Activated CD4-positive, alpha-beta T cell treated with anti-CD3 and anti-CD28 coated beads, Interleukin-2, amount 10 ng/mL, durations not matched to agents 24 days and 14 days (primary cell): ENCODE measurements at places on chromosomes 1 and 21. TPM values are rescaled to one million over a fixed set of nuclear protein-coding genes. Genes with fewer than 3 reads are reported as not detected.

GRCh38 chr1:153362187-153362775 lies 4.6 kb downstream of the S100A9 start:
- no peak overlapping the region for H3K27ac ChIP-seq
- DNase-seq: no peak
- H3K27me3 ChIP-seq: peaks cover 11% of the 10 kb centered on the region
- H3K4me1 ChIP-seq: peaks cover 4% of the 10 kb centered on the region

DNA sequence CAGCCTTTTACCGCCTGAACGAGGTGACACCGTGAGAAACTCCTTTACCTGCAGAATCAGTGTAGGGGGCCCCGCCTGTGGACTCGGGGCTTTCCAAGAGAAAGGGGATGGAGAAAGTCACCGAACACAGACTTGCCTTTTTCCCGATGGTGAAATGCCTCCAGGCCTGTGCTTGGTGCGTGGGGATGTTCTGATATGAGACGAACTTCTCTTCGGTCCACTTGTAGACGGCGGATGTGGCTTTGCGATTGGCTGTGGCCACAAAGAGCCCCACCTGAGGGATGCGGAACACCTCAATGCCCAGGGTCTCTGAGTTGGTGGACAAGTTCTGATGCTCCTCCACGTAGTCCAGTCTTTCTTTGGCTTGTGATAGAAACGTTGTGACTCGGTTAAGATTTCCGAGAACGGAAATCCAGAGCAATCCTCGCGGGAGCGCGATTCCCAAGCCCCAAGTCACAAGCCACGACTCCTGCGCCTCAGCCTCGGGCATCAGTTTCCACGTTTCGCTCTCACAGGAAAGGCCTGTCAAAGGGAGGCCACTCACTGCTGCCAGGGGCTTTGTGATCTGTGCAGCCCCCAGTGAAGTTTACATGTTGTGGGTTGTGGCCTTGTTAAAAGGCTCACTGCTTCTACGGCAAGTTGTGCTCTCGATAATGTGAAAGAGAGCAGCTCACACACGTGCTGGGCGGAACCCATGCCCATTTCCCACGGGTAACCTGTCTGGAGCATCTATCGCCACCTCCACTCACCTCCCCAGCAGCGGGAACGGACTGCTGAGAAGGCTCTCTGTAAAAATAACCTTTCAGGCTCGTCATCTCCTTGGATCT lies 12.6 kb downstream of the KRTAP10-1 start:
- no peak overlapping the region for H3K4me3 ChIP-seq
- no peaks in the 10 kb centered on the region for H3K4me1 ChIP-seq
- no peaks in the 10 kb centered on the region for H3K27me3 ChIP-seq
- H3K27ac ChIP-seq: no peak overlapping the region
- DNase-seq: no peak

- H3K27ac ChIP-seq: no peak overlapping the region
- DNase-seq: no peak
- H3K36me3 ChIP-seq: no peaks in the 10 kb centered on the region
- peaks cover 92% of the 10 kb centered on the region for H3K27me3 ChIP-seq
- peak overlapping the region; percentile 66 for H3K4me3 ChIP-seq
Measured at GRCh38 chr1:202644219-202645096, 65.8 kb downstream of the SYT2 start.

GRCh38 chr1:9421533-9421873 lies 117.8 kb upstream of the SLC25A33 start:
- peaks cover 55% of the 10 kb centered on the region for H3K4me1 ChIP-seq
- no peak overlapping the region for H3K4me3 ChIP-seq
- peaks cover 2% of the 10 kb centered on the region for H3K36me3 ChIP-seq
- no peak overlapping the region for H3K27ac ChIP-seq
- DNase-seq: no peak
- peaks cover 34% of the 10 kb centered on the region for H3K27me3 ChIP-seq

Gene PLXNA2
- not detected in 2 replicates for total RNA-seq

DNA sequence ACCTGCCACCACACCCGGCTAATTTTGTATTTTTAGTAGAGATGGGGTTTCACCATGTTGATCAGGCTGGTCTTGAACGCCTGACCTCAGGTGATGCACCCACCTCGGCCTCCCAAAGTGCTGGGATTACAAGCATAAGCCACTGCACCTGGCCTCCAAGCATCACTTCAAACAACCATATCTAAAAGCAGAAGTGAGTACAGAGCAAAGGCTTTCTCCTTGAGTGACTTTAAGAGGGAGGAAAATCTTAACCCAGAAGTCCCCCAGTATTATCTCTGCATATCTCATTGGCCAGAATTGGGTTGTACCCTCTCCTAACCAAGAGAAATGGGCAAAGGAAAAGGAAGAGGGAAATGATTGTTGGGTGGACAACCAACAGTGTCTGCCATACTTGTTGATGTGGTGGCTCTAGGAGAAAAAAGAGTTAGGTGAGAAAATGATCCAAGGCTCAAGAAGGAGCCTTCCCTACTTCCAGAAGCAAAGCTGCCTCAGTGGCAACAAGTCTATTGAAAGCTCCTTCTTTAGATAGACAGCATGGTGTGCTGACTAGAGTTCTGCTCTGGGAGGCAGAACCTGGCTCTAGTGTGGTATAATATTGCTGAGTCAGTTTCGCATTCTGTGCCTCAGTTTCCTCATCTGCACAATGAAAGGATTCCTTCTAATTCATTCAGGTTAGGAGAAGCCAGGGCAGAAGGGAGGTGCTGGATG lies 16.8 kb upstream of the FOXE3 start:
- H3K36me3 ChIP-seq: no peaks in the 10 kb centered on the region
- no peaks in the 10 kb centered on the region for H3K4me1 ChIP-seq
- no peak overlapping the region for H3K27ac ChIP-seq
- DNase-seq: no peak
- H3K27me3 ChIP-seq: peaks cover 30% of the 10 kb centered on the region

Gene ERO1B
- total RNA-seq: 1.5 and 3.2 TPM in 2 replicates

- H3K27ac ChIP-seq: peak overlapping the region; percentile 21
- peak; percentile 86 for DNase-seq
- peaks cover 18% of the 10 kb centered on the region for H3K36me3 ChIP-seq
- no peak overlapping the region for H3K4me3 ChIP-seq
Measured at GRCh38 chr1:39410915-39411436, 80.5 kb upstream of the BMP8A start.

Gene CBR1
- 60.0 and 63.8 TPM in 2 replicates for total RNA-seq

Gene LAD1
- not detected in 2 replicates for total RNA-seq

- no peak overlapping the region for H3K27ac ChIP-seq
- H3K4me3 ChIP-seq: no peak overlapping the region
- H3K27me3 ChIP-seq: peaks cover 6% of the 10 kb centered on the region
- no peaks in the 10 kb centered on the region for H3K36me3 ChIP-seq
- DNase-seq: no peak
- H3K4me1 ChIP-seq: no peaks in the 10 kb centered on the region
Measured at GRCh38 chr1:157450106-157450505, 102.2 kb downstream of the FCRL5 start.

DNA sequence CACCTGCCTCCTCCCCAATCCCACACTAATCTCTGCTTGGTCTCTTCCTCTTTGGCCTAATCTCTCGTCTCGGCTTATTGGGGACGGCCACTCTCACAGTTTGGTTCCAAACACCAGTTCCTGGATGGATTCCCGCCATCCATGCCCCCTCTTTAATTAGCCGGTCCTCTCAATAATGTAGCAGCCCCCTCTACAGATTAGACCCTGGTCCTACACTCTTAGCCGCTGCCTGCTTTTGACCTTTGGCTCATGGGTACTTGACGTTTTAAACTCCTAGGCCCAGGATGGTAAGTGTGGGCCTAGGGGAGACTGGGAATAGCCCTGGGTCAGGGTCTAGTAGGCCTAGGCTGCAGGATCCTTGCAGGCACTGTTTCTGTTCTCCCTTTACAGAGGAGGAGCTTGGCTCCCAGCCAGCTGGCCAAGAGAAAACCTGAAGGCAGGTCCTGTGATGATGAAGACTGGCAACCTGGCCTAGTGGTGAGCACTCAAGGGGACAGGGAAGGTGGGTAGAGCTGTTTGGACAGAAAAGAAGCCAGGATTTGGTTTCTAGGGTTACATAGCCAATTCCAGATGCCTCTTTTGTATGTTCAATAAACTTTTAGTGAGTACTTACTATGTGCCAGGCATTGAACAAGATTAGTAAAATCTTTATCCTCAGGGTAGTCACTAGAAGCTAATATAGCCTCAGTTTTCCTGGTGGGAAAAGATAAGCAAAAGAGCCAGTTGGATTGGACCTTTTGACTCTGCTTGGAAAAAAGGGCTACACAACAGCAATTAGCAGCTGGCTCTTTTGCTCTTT lies 758 bp downstream of the RAD54L start:
- peaks cover 36% of the 10 kb centered on the region for H3K4me1 ChIP-seq
- peak overlapping the region; percentile 96 for H3K27ac ChIP-seq
- peak overlapping the region; percentile 90 for H3K4me3 ChIP-seq
- DNase-seq: peak; percentile 77

GRCh38 chr1:50529510-50529909 lies 106.3 kb upstream of the DMRTA2 start:
- DNase-seq: no peak
- H3K27me3 ChIP-seq: no peaks in the 10 kb centered on the region
- H3K27ac ChIP-seq: no peak overlapping the region

Gene ETV3L
- not detected in 2 replicates for total RNA-seq

Gene SLC9C2
- total RNA-seq: not detected in 2 replicates

Gene DYNLT4
- 0.28 TPM in 1 of 2 replicates, not detected in the other for total RNA-seq

GRCh38 chr21:39669976-39670661 lies 57.4 kb downstream of the B3GALT5 start:
- H3K27ac ChIP-seq: no peak overlapping the region
- no peaks in the 10 kb centered on the region for H3K27me3 ChIP-seq
- no peak overlapping the region for H3K4me3 ChIP-seq
- no peaks in the 10 kb centered on the region for H3K36me3 ChIP-seq

Gene AADACL3
- not detected in 2 replicates for total RNA-seq

DNA sequence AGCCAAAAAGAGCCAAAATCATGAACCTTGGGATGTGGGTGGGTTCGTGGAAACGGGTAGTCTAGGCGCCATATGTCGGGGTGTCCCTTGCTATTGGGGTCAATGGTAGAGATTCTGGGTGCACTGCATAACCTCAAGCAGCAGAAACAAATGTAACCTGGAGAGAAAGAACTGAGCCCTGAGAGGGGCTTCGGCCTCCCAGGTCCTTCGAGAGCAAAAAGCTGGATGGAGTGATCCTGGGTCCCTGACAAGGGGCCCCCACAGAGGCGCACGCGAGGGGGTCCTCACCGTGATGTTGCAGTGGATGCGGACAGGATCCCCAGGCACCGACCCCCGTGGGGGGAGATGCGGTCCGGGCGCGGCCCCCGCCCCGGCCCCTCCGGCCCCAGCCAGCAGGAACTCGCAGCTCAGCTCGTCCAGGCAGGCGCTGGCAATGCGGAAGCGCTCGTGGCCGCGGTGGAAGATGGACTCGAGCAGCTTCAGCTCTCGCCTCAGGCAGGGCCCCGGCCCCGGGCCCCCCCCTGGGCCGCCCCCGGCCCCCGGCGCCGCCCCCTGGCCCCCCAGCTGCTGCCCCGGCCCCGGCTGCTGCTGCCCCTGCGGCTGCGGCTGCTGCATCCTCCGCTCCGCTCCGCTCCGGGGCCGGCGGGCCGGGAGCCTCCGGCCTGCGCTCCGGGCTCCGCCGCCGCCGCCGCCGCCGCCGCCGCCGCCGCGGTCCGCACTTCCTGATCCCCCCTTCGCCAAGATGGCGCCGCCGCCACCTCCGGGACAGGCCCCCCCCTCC lies at the start of gene UBE2Q1:
Gene UBE2Q1, minus strand, starts transcription at position 724 of the 781 bp plus-strand sequence. Its CDS starts 109 bp downstream, at position 615.
- H3K36me3 ChIP-seq: peaks cover 42% of the 10 kb centered on the region
- peak; percentile 82 for DNase-seq
- peak within 1 kb of the TSS; percentile 98 for H3K4me3 ChIP-seq

DNA sequence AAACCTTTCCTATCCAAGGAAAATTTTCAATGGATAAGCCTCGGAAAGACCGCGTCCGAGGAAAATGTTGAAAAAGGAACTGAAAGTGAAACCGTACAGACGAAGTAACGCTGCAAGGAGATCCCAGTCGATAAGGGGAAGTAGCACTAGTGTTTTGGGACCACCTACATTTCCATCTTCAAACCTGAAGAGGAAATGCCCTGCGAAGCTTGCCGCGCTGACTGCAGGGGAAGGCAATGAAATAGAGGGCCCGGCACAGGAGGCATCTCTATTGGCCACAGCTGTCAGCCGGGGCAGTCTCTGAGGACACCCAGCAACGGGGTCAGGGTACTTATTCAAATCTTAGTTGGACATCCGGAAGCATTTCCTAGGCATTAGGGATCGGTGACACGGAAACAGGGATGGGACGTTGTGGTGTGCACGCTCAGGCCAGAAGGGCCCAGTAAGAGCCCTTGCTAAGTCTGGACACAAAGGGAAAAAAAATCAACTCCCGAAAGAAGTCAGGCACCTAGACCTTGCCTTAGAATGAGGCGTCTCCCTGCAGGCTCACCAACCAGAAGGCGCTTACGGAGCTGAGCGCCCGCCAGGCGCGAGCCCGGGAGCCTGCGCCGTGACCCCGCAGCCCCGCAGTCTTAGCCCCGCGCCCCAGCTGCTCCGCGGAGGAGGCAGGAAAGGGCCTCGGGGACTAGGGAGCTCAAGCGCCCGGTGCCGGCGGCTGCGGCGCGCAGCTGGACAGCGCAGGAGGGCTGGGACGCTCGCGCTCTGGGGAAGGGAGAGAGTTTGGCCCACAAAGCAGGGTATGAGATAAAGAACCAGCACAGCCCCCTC lies 655 bp downstream of the USF1 start:
- H3K4me3 ChIP-seq: peak overlapping the region; percentile 84
- H3K27me3 ChIP-seq: no peaks in the 10 kb centered on the region
- DNase-seq: peak; percentile 92
- H3K4me1 ChIP-seq: peaks cover 40% of the 10 kb centered on the region
- peak overlapping the region; percentile 97 for H3K27ac ChIP-seq
- H3K36me3 ChIP-seq: peaks cover 56% of the 10 kb centered on the region

DNA sequence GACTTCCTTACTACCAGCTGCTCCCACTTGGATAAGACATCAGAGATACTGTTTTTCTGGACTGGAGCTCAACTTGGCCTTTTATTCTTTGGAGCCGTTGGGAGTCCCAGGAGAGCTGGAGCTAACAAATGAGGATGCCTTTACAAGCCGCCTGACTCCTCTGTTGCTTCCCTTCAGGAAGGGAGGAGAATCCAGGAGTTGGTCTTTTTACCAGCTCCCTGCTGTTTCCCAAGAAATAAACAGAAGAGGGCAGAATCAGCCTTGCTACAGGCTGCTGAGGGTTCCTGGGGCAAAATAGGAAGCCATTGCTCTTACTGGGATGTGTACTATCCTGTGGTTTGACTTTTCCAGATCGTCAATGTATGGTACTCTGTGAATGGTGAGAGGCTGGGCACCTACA lies 1.5 kb downstream of the EIF3I start:
- H3K4me3 ChIP-seq: peak overlapping the region; percentile 94
- no peaks in the 10 kb centered on the region for H3K27me3 ChIP-seq
- DNase-seq: no peak

- DNase-seq: no peak
- no peaks in the 10 kb centered on the region for H3K27me3 ChIP-seq
- peaks cover 80% of the 10 kb centered on the region for H3K4me1 ChIP-seq
- no peaks in the 10 kb centered on the region for H3K36me3 ChIP-seq
- peak overlapping the region; percentile 59 for H3K27ac ChIP-seq
Measured at GRCh38 chr1:234848972-234849649, 239.1 kb upstream of the IRF2BP2 start.

DNA sequence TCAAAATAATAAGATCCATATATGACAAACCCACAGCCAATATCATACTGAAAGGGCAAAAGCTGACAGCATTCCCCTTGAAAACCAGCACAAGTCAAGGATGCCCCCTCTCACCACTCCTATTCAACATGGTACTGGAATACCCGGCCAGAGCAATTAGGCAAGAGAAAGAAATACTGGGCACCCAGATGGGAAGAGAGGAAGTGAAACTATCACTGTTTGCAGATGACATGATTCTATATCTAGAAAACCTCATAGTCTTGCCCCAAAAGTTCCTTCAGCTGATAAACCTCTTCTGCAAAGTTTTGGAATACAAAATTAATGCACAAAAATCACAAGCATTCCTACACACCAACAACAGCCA lies 442.7 kb downstream of the PTBP2 start:
- H3K27me3 ChIP-seq: no peaks in the 10 kb centered on the region
- no peak overlapping the region for H3K27ac ChIP-seq
- peaks cover 3% of the 10 kb centered on the region for H3K4me1 ChIP-seq
- no peaks in the 10 kb centered on the region for H3K36me3 ChIP-seq
- no peak for DNase-seq

Gene FAM72C
- 16.9 and 17.3 TPM in 2 replicates for total RNA-seq
